ENCODE measurements at places on chromosomes 7 and 10.
A peak's percentile ranks its signal among the peaks of the same experiment; 100 is the strongest.

- DNase-seq: no peak
Measured at GRCh38 chr7:30714129-30714528, 31.9 kb upstream of the CRHR2 start.

GRCh38 chr10:8393531-8393930 is 339.0 kb downstream of the GATA3 start:
- DNase-seq: no peak

- no peak for DNase-seq
Measured at GRCh38 chr10:11311027-11311426, 293.4 kb downstream of the CELF2 start.

DNA sequence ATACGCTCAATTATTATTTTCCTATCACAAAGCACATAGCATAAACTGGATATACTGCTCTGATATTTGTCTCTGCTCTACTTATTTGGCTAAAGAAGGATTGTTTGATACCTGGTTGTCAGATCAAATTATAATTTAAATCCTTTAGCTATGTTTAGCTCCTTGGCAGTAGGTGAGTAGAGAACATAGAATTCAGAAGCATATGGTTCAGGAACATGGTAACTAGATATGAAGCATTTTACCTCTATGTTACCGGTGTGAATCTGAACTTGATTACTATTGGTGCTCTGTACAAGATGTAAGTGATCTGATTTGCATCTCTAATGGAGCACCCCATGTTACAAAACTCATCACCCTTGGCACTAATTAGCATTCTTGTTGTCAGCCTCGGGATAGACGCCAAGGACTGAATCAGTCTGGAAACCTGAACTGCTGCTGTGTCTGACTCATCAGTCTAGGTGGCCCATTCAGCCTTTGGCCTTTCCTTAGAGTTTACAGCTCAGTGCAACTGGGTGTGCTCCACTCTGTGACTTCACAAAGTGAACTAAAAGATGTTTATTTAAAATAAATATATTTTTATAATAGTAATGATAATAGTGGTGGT is 12.3 kb upstream of the MYPN start:
- no peak for DNase-seq

DNA sequence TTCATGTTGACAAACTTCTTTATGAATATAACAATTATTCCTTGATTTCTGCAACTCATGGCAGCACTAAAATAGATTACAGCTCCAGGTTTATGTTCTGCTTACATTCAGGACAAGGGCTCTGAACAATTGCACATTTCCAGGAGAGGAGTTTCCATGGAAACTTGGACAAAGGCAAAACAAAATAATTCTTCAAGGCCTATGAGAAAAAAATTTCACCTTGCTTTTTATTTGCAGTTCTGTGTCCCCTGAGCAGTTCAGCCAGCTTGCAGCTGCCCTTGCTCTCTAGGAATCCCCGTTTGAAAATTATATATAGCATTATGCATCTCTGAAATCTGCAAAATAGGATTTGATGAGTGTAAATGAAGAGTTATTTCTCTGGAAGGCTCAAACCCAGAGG is 71.7 kb downstream of the ARL4A start:
- no peak for DNase-seq

DNA sequence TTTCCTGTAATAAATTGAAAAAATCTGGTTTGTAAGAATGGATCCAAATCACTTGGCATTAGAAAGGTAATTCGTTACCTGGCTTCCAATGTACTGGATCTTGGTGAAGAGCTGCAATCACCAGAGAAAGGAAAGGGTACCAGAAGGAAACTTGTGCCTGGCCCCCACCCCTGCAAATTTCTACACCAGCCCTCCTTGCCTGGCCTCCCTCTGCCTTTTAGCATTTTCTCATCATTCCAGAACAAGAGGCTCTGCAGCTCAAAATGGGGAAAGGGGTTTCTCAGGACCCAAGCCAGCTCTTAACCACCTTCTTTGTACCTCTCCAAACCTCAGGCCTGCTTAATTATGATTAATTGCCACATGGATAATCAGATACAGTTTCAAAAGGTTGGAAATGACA is 612.8 kb upstream of the MGMT start:
- DNase-seq: no peak

DNA sequence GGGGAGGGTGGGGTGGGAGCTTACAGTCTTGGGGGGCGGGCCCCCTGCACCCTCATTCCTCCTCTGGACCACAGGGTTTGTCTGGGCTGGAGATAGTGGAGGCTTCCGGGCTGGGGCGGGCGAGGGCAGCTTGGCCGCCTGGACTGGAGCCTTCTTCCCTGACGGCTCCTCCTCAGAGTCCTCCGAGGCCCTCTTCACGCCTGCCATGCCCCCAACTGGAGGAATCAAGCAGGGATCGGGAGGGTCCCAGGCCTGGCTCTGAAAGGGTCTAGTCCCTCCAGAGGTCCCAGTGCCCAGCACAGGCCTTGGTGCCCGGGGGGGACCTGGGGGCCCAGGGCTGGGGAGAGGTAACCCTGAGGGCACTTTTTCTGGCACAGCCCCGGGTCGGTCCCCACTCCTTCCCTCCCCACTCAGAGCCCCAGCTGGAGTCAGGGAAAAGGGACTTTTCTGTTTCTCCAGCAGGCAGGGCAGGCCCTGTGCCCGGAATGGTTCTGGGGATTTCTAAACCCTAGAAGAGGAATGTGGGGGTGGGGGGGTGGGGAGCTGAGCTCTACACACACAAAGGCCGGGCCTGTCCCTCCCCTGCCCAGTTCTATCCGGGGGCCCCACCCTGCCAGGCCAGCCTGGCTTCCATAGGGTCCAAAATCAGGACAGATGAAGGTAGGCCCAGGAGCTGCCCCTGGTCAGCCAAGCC is 11.6 kb downstream of the MICALL2 start:
- no peak for DNase-seq

- DNase-seq: no peak
Measured at GRCh38 chr7:103148131-103148993, 537 bp downstream of the NAPEPLD start.

- DNase-seq: no peak
Measured at GRCh38 chr10:92997620-92998019, 63.0 kb upstream of the CYP26C1 start.

DNA sequence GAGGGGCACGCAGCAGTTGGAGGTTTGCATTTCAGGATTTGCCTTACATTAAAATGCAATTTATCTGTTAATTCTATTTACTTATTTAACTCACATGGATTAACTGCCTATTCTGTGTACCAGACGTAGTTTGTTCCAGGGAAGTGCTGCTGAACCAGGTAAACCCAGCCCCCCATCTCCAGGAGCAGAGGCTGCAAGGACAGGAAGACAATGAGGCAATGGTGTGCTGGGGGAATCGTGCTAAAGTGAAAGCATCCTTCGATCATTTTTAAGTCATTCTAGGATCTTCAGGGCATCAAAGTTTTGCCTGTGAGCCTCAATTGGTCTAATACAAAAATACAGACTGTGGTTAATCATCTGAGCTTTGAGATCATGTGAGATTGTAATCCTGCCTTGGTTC is 166.4 kb downstream of the DNAJB6 start:
- no peak for DNase-seq

GRCh38 chr7:45219130-45219529 is 61.5 kb downstream of the RAMP3 start:
- DNase-seq: no peak

- no peak for DNase-seq
Measured at GRCh38 chr10:59176241-59177030, at the start of gene PHYHIPL. Gene PHYHIPL (plus strand): TSS chr10:59176643. CDS start chr10:59176854, 211 bp downstream.

GRCh38 chr7:105519353-105519752 is 2.7 kb downstream of the PUS7 start:
- DNase-seq: no peak

DNA sequence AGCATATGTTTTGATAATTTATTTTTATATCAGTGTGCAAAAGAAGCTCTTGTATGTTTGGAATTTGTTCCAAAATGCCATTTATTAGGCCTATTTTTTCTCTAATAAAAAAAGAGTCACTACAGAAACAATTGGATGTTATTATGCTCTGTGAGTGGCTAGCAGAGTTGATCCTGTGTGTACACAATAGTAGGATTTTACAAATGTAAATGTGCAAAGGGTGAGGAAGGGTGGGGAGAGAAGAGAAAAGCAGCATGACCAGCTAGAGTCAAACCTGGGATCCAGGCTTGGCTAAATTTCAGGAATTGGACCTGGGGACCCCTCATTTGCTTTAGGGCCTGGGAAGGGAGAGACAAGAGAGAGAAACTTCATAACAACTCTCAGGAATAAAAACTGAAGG is 32.5 kb downstream of the SEMA3A start:
- DNase-seq: no peak

DNA sequence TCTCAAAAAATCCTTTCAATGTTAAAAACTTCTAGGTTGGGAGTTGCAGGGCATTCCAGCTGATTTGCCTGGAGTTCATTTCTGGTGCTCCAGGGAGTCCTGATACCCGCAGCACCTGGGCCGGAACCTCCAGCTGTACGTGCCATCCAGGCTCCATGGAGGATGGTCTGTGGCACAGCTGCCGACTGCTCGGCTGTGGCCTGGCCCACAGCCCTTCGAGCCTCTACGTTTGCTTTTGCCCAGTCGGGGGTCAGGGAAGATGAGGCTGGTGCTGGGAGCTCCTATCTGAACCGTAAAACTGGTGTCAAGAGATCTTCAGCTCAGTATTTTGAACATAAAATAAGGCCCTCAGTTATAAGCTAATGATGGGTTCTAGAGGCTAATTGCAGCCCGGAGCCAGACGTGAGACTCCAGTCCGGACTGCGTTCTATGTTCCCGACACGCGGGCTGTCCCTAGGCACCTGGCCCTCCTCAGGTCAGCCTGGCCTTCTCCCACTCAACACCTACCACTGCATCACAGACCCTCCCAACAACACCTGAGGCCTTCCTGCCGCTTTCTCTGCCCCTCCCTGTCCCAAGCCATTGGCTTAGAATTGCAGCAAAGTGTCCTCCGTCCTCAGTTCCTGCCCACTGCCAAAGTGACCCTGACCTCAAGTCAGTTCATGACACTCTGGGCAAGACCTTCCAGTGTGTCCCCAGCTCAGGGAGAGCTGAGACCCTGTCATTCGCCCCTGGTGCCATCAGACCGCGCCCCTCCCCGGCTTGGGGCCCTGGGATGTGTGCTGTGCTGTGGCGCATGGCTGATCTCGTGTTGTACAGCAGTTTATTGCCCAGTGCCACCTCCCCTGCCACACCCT is 64.2 kb upstream of the DNAJB6 start:
- no peak for DNase-seq

GRCh38 chr10:78974617-78975317 is 94.0 kb upstream of the ZMIZ1 start:
- DNase-seq: peak; percentile 16

DNA sequence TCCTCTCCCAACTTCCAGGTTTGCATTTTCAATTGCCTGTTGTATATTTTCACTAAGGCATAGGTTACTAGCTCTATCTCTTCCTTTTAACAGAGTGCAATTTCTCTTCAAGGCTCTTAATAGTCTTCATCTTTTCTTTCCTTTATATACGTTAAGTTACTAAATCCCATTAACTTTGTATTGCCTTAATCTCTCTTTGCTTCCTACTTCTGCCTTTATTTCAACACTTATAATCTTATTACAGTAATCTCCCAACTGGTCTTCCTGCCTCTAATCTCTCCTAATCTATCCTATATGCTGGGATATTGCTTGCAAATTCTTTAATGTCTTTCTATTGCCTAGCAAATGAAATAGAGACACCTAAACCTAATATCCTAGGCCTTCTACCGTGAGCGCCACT is 26.1 kb downstream of the ST7 start:
- DNase-seq: no peak

- no peak for DNase-seq
Measured at GRCh38 chr7:6618621-6619020, 3.2 kb downstream of the ZNF853 start.

DNA sequence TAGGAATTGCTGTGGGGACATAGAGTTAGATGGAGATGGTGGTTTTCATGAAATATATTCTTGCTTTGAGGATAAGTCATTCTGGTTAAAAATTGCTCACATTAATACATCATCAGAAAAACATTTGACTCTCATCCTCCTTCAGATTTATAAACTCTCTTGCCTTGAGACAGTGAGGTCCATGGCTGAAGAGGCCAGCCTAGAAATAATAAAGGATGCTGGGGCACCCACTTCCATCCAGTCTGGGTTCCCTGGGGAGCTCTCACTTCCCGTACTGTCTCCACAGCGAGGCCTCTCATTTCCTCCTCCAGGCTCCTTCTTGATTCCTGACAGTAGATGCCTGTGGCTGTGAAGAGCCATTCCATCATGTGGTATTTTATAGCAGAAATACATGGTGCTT is 73.3 kb upstream of the PRKG1 start:
- DNase-seq: no peak

DNA sequence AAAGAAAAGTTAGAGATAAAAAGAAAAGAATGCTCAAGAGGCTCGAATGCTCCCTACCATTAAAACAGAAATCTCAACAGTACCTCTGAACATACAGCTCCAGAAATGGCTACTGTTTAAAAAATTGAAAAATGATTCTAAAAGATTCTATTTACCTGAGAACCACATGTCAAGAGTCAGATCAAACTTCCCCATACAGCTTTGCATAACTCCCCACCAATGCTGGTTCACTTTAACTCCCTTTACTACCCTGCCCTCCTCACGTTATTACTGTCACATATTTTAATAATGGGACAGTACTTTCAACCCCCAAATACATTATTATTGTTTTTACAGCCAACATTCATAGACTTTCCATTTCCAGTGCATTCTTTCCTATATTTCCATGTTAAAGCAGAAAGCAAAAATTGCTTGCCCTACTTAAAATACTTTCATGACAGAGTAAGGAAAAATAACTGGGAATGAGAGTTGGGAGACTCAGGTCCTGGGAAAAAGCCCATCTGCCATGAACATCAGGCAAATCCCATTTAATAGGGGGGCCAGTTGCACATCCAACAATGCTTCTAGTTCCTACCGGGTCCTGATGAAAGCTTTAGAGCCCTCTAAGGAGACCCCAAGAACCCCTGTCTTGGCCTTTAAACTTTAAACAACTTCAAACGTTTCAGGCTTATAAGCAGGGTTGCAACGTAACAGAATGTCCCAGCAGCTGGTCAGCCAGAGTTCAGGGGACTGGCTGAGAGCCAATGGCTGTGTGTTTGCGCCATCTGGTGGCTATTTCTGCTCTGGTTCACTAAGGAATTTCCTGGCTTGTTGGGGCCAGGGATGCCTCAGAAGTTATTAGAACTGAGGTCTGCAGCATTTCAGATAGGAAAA is 247.4 kb downstream of the ELMO1 start:
- DNase-seq: peak; percentile 63

DNA sequence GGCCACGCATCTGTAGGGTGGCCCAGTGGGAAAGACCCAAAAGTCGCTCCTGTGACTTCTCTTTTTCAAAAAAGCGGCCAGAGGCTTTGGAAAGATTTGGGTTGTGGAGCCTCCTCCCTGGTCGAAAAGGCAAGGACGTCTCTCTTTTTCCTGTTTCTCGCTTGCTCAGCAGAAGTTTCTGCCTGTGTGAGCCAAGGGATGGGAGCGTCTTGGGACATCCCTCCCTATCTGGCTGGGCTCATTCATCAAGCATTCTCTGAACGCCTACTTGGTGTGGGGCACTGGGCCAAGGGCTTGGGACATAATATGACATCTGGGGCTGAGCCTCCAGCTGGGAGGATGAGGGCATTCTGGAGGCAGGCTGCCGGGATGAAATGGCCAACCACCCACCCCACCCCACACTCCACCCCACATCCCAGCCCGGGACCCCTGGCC is 120.9 kb downstream of the C10orf105 start:
- DNase-seq: no peak

- DNase-seq: no peak
Measured at GRCh38 chr10:29205787-29206186, 83.1 kb upstream of the LYZL1 start.

- DNase-seq: no peak
Measured at GRCh38 chr10:10630281-10630680, 387.4 kb upstream of the CELF2 start.

GRCh38 chr7:120060875-120061274 is 212.1 kb upstream of the KCND2 start:
- DNase-seq: no peak

Data from CD4-positive, alpha-beta T cell (primary cell).